ENCODE measurements at places on chromosomes 7 and 10.

DNA sequence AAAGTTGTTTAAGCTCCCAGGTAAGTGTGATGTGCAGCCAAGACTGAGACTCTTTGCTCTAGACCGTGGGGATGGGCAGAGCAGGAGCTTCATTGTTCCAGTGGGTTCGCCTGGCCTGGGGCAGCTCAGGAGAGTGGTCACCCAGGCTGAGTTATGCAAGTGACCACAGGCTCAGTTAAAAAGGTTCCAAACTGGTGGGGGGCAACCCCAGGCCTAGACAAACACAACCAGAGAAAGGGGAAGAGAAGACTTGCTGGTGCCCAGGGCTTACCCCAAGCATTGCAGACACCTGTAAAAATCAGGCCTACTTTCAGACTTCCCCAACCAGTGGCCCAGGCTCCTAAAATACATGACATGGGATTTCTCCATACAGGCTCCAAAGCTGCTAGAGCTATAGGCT, 21.6 kb downstream of the CREB3L2 start:
- H3K36me3 ChIP-seq = peaks cover 38% of the 10 kb centered on the region
- peaks cover 40% of the 10 kb centered on the region for H3K4me1 ChIP-seq

DNA sequence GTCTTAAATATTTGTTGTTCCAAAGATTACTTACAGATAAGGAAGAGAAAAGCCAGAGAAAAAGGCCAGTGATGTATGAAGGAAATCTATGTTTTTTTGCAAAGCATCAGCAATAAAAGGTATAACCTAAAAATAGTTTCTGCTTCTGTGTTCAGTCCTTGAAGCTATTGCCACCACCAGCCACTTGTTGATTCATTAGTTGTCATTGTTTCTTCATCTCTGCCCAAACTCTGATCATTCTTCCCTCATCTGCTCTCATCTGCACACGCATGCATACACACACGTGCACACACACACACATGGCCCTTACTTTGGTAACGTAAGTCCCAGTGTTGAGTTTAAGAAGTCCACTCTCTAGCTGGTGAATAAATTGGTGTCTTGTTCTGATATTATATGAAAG, 540.7 kb downstream of the GATA3 start:
- H3K36me3 ChIP-seq = no peaks in the 10 kb centered on the region
- 0 out of 2 replicates have a peak, but pooled peaks cover 4% of the 10 kb centered on the region for H3K4me1 ChIP-seq
- DNase-seq = no peak
- no peaks in the 10 kb centered on the region for H3K27me3 ChIP-seq
- no peak overlapping the region for H3K27ac ChIP-seq
- no peak overlapping the region for H3K4me3 ChIP-seq

GRCh38 chr7:148503900-148504487, 86.6 kb upstream of the C7orf33 start:
- no peaks in the 10 kb centered on the region for H3K27me3 ChIP-seq
- no peak overlapping the region for H3K27ac ChIP-seq
- no peaks in the 10 kb centered on the region for H3K36me3 ChIP-seq

DNA sequence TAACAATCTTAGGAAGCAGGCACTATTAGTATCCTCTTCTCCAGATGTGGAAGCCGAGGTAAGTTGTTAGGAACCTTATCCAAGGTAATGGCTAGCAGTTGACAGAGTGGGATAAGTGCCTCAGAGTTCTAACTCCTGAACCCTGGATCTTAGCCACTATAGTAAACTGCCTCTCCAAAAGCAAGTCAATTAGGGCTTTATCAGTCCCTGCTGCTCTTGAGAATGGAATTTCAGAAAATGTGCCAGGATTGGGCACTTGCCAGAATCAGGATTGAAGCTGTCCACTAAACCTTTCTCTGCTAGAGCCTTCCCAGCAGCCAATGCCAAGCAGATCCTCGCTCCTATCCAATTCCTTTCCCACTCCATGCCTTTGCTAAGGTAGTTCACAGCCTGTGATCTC, 777.5 kb upstream of the POM121L12 start:
- peaks cover 16% of the 10 kb centered on the region for H3K4me1 ChIP-seq
- DNase-seq = no peak
- H3K27ac ChIP-seq = no peak overlapping the region
- no peak overlapping the region for H3K4me3 ChIP-seq
- H3K27me3 ChIP-seq = no peaks in the 10 kb centered on the region
- H3K36me3 ChIP-seq = peaks cover 4% of the 10 kb centered on the region

- DNase-seq = no peak
- no peaks in the 10 kb centered on the region for H3K36me3 ChIP-seq
- H3K4me1 ChIP-seq = peaks cover 9% of the 10 kb centered on the region
- peaks cover 57% of the 10 kb centered on the region for H3K27me3 ChIP-seq
- peak overlapping the region; percentile 57 for H3K4me3 ChIP-seq
Observed at GRCh38 chr10:84193846-84194423, 402 bp upstream of the CDHR1 start.

GRCh38 chr7:18344536-18344935, 151.0 kb upstream of the HDAC9 start:
- DNase-seq = no peak
- H3K36me3 ChIP-seq = peaks cover 10% of the 10 kb centered on the region
- no peaks in the 10 kb centered on the region for H3K27me3 ChIP-seq
- no peak overlapping the region for H3K27ac ChIP-seq
- no peak overlapping the region for H3K4me3 ChIP-seq

DNA sequence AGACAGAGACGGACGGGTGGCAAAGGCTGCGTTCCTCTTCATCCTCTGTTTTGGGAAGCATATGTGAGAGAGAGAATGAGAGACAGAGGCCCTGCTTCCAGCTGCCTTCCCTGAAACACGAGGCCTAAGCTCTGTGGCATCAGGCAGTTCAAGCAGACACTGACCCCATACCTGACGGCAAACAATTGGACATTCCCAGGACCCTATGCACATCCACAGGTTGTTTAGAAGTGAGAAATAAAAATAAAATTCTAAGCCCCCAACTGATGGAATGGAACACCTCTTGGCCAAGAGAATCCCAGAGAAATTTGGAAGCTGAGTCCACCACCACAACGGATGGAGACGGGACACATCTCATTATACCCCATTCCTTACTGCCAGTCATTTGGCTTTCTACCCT, 105.3 kb downstream of the CPXM2 start:
- DNase-seq = no peak
- H3K4me1 ChIP-seq = peaks cover 28% of the 10 kb centered on the region
- H3K27me3 ChIP-seq = peaks cover 43% of the 10 kb centered on the region
- no peak overlapping the region for H3K4me3 ChIP-seq

GRCh38 chr10:89427629-89428028, 13.3 kb downstream of the IFIT5 start:
- peaks cover 4% of the 10 kb centered on the region for H3K36me3 ChIP-seq
- H3K4me1 ChIP-seq = peaks cover 52% of the 10 kb centered on the region
- H3K4me3 ChIP-seq = no peak overlapping the region
- H3K27me3 ChIP-seq = no peaks in the 10 kb centered on the region
- DNase-seq = no peak
- no peak overlapping the region for H3K27ac ChIP-seq

DNA sequence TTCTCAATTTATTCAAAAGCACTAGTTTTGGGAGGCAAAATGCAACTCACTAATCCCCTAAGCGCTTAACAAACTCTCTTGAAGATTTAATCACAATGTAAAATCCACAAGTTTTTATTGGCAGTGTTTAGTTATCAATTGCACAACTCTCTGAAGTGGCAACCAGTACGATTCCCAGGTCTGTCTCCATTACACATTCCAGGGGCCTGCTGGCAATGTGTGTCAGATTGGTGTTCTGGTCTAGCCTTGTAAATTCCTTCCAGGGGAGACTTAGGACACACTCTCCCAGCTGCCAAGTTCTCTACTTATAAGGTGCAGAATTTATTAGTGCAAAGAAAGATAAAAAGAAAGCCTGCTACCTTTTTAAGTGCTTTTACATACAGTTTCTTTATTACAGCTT, 164.7 kb upstream of the HPS1 start:
- DNase-seq = no peak
- H3K36me3 ChIP-seq = no peaks in the 10 kb centered on the region
- H3K4me3 ChIP-seq = no peak overlapping the region
- peaks cover 16% of the 10 kb centered on the region for H3K4me1 ChIP-seq
- H3K27ac ChIP-seq = no peak overlapping the region

- H3K27ac ChIP-seq = no peak overlapping the region
- no peak overlapping the region for H3K4me3 ChIP-seq
- H3K36me3 ChIP-seq = 0 out of 2 replicates have a peak, but pooled peaks cover 3% of the 10 kb centered on the region
- peaks cover 3% of the 10 kb centered on the region for H3K4me1 ChIP-seq
Observed at GRCh38 chr10:111990734-111991133, 192.8 kb downstream of the GPAM start.

DNA sequence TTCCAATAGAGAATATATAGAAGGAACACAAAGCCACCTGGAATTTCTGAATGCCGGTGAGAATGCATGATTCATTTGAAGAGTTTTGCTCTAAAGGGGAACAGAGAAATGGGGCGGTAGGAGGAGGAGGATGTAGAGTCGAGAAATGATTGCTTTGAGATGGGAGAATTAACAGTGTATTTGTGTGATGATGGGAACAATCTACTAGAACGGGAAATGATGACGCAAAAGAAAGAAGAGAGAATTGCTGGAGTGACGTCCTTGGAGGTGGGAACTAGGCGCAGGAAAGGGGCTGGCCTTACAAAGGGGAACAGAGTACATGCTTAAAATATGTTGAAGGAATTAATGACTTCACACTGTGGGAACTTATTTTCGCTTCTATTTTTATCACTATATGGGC, 188.1 kb downstream of the SDHAF3 start:
- peaks cover 11% of the 10 kb centered on the region for H3K36me3 ChIP-seq
- no peaks in the 10 kb centered on the region for H3K27me3 ChIP-seq
- H3K4me3 ChIP-seq = no peak overlapping the region
- H3K27ac ChIP-seq = no peak overlapping the region
- DNase-seq = no peak

- no peak for DNase-seq
- H3K27ac ChIP-seq = peak overlapping the region; percentile 39
- H3K4me3 ChIP-seq = no peak overlapping the region
- no peaks in the 10 kb centered on the region for H3K27me3 ChIP-seq
- H3K36me3 ChIP-seq = peaks cover 5% of the 10 kb centered on the region
Observed at GRCh38 chr10:99966306-99966705, 43.4 kb downstream of the DNMBP start.

DNA sequence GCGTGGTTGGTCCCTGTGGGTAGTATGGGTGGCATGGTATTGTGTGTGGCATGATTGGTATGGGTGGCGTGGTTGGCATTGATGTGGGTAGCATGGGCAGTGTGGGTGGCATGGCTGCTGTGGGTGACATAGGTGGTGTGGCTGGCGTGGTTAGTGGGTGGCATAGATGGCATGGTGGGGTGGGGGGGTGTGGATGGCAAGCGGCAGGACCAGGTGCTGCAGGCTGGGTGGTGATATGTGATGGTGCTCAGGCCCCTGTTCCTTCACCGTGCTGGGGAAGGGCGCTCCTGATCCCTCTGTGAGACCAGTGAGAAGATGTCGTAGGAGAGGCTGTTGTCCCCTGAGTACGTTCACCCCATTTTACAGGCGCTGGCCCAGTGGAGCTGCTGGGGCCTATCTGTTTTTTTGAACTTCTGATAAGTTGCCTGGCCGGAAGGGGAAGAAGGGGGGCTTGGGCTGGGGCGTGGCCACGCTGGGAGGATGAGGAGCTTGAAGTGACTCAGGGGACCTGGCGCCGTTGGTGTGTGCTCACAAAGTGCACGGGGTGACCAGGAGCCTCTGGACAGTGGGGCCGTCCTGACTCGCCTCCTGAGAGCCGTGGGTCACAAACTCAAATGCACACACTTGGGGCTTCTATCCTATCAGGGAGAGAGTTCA, 17.5 kb downstream of the INPP5A start:
- no peak for DNase-seq
- H3K27ac ChIP-seq = no peak overlapping the region
- no peak overlapping the region for H3K4me3 ChIP-seq

GRCh38 chr7:98831641-98832221, 38.1 kb downstream of the TMEM130 start:
- H3K4me1 ChIP-seq = peaks cover 10% of the 10 kb centered on the region
- H3K27me3 ChIP-seq = no peaks in the 10 kb centered on the region
- DNase-seq = peak; percentile 70
- H3K27ac ChIP-seq = no peak overlapping the region
- H3K4me3 ChIP-seq = no peak overlapping the region
- H3K36me3 ChIP-seq = no peaks in the 10 kb centered on the region

- H3K27ac ChIP-seq = no peak overlapping the region
- H3K27me3 ChIP-seq = peaks cover 7% of the 10 kb centered on the region
- DNase-seq = peak; percentile 0
- H3K36me3 ChIP-seq = peaks cover 11% of the 10 kb centered on the region
- H3K4me3 ChIP-seq = no peak overlapping the region
- H3K4me1 ChIP-seq = peaks cover 28% of the 10 kb centered on the region
Observed at GRCh38 chr10:131657985-131658330, 242.8 kb upstream of the PPP2R2D start.

- no peak overlapping the region for H3K27ac ChIP-seq
- H3K27me3 ChIP-seq = no peaks in the 10 kb centered on the region
- peaks cover 9% of the 10 kb centered on the region for H3K4me1 ChIP-seq
- DNase-seq = no peak
- H3K4me3 ChIP-seq = no peak overlapping the region
Observed at GRCh38 chr10:114265392-114266053, 26.5 kb downstream of the VWA2 start.

DNA sequence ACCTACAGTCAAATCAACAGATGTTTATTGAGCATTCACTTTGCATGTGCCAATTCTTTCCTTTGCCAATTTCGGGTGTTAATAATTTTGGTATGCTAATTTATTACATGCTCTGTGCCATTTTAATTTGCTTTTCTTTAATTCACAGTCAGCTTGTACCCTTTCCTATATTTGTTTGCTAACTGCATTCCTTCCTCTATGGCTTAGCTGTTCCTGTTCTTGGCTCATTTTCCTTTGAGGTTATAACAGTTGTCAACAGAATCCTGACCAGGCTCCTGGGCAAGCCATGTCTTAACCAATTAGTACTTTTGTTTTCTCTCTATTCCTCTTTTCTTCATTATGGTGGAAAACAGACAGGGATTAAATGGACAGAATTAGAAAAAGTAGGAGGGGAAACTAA, 73.6 kb upstream of the RPA3 start:
- no peak overlapping the region for H3K4me3 ChIP-seq
- H3K4me1 ChIP-seq = peaks cover 65% of the 10 kb centered on the region
- H3K27ac ChIP-seq = peak overlapping the region; percentile 7
- no peaks in the 10 kb centered on the region for H3K27me3 ChIP-seq
- peaks cover 18% of the 10 kb centered on the region for H3K36me3 ChIP-seq

- peaks cover 72% of the 10 kb centered on the region for H3K4me1 ChIP-seq
- peak overlapping the region; percentile 95 for H3K27ac ChIP-seq
- peak; percentile 26 for DNase-seq
- H3K4me3 ChIP-seq = peak overlapping the region; percentile 61
Observed at GRCh38 chr10:24255115-24255880, 46.4 kb downstream of the KIAA1217 start.

GRCh38 chr7:11217848-11218565, 244.3 kb downstream of the PHF14 start:
- no peaks in the 10 kb centered on the region for H3K4me1 ChIP-seq
- no peak for DNase-seq
- H3K36me3 ChIP-seq = 0 out of 2 replicates have a peak, but pooled peaks cover 3% of the 10 kb centered on the region
- no peaks in the 10 kb centered on the region for H3K27me3 ChIP-seq
- no peak overlapping the region for H3K4me3 ChIP-seq

- H3K27me3 ChIP-seq = peaks cover 33% of the 10 kb centered on the region
- H3K4me3 ChIP-seq = no peak overlapping the region
- no peak overlapping the region for H3K27ac ChIP-seq
- no peak for DNase-seq
- H3K4me1 ChIP-seq = peaks cover 4% of the 10 kb centered on the region
Observed at GRCh38 chr10:102403115-102403514, 7.6 kb downstream of the NFKB2 start.
